ENCODE measurements at places on chromosomes 7 and 10.
A peak's percentile ranks its signal among the peaks of the same experiment; 100 is the strongest.

- no peak for DNase-seq
Observed at GRCh38 chr10:29804025-29804852, 169.5 kb upstream of the SVIL start.

DNA sequence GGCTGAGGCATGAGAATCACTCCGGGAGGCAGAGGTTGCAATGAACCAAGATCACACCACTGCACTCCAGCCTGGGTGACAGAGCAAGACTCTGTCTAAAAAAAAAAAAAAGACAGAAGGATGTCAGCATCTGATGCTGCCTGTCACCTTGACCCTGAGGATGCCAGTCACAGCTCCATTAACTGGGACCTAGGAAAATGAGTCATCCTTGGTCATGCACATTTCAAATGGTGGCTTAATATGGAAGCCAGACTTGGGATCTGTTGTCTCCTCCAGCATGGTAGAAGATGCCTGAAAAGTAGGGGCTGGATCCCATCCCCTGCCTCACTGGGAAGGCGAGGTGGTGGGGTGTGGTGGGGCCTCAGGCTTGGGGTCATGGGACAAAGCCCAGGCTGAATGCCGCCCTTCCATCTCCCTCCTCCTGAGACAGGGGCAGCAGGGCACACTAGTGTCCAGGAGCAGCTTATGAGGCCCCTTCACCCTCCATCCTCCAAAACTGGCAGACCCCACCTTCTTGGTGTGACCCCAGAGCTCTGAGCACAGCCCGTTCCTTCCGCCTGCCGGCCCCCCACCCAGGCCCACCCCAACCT is 1.3 kb downstream of the NOS3 start:
- no peak for DNase-seq

GRCh38 chr10:16732376-16732775 is 84.8 kb downstream of the RSU1 start:
- DNase-seq = no peak

- no peak for DNase-seq
Observed at GRCh38 chr10:75211007-75211691, 553 bp downstream of the VDAC2 start.

DNA sequence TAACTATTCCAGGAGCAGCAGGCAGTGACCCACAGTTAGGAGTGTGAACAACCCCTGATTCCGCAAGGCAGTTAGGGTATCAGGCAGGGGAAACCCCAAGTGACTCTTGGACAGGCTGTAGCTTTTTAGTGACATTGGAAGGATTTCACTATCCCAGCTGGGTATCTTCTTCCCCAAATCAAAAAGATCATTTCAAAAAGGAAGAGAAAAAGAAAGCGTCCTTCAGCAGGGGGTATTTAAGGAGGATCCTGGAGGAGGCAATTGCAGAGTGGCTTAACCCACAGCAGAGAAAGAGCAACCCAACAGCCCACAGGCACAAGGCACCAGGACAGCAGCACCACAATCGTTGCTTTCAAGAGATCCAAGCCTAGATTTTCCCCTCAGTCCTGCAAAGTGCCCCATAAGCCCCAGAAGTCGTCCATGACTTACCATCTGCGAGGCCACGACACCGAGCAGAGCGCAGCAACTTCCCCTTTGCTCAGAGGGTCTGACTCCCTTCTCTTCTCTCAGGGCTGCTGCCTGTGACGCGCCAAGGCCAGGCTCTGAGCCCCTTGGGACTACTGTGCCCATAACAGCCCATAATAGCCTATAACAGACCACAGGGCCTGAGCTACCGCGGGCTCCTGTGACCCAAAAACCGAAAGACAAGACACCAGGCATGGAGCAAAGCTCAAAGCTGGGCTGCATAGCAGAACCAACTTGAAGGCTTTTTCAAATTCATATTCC is 19.8 kb downstream of the PIK3AP1 start:
- no peak for DNase-seq

GRCh38 chr10:30455816-30456215 is 21.8 kb downstream of the MAP3K8 start:
- no peak for DNase-seq

DNA sequence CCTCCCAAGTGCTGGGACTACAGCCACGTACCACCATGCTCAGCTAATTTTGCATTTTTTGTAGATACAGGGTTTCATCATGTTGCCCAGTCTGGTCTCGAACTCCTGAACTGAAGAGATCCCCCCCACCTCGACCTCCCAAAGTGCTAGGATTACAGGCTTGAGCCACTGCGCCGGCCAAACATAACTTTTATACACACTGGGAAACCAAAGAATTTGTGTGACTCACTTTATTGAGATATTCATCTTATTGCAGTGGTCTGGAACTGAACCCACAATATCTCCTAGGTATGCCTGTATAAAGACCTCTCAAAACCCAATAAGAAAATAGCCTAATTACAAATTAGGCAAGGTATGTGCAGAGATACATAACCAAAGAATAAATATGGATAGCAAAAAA is 182.6 kb upstream of the FEZF1 start:
- DNase-seq = no peak

DNA sequence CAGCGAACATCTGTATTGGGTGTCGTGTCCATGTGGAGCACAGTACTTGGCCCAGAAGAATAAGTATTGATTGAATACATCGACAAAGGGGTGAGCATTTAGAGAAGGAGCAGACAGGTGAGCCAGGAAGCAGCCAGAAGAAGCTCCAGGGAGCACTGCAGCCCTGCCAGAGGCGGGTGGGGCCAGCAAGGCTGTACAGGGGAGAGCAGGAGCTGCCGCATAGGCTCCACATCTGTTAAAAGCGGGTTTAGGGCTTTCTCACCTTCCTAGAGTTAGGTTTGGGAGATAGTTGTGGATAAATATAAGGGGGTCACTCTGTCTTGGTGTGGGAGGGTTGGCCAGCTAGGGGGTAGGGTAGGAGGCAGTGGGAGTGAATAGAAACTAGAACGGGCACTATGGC is 1.3 kb upstream of the CPA1 start:
- DNase-seq = no peak

DNA sequence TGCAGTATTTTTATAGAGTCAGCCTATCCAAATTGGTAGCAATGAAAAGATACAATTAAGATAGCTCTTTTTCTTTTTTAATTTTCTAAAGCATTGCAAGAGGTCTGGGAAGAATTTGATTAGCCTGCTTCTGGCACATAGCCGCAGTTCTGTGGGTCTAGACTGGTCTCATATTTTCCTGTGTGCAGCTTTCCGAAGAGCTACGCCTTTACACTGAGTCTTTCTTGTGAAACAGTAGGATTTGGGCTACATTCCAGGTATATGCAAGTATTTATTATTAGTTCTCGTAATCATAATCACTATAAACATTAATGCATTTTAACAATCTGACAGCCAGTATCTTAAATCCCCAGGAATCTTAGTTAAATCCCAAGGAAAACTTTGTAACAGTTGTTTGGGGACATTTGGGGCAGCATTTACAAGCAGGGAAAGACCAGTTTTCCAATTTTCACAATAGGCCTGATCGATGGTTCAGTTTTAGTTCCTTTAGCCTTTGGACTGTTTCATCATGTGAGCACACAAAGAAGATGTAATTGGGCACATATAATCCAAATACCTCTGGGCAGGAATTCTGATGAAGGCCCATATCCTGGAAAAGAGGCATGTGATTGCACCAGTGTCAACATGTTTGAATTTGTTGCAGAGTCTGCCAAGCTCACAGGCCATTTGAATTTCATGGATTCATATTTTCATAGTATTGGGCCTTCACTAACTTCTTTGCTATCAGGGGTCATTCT is 287.3 kb downstream of the INHBA start:
- no peak for DNase-seq

- DNase-seq = no peak
Observed at GRCh38 chr7:66050990-66051448, 24.6 kb upstream of the ASL start.

DNA sequence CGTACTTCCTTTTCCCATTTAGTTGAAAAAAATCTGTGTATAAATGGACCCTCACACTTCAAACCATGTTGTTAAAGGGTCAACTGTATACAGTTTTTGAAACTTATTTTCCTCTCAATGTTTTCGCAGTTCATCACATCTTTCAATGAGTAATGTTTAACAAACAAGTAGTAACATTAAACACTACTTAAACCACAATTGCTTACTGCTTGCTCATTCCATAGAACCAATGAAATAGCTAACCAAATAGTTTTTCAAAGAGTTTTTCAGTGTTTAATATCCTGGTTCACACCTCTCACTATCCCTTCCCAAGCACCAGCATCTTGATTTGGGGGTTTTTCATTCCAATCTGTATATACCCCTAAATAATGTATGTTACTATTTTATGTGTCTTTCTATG is 9.1 kb downstream of the SEM1 start:
- DNase-seq = no peak

GRCh38 chr10:104579136-104579535 is 62.0 kb upstream of the SORCS3 start:
- no peak for DNase-seq

GRCh38 chr10:22805304-22805703 is 90.9 kb upstream of the PIP4K2A start:
- DNase-seq = peak; percentile 62

DNA sequence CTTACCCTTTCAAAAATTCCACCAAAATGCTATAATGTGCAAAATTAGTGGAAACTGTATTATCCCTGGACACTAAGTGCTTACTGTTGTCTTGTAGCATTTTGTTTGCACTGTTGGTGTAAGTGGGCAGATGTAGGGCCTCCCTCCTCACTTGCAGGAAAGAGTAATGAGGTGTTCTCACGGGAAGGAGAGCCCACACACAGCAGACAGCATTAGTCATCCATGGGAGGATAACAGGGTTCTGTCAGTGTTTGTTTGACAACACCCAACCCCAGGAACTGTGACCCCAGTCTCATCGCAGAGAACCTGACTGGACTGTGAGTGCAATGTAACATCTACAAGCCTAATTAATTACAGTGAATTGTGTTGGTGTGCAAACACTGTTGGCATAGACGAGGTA is 58.7 kb upstream of the VSTM2A start:
- DNase-seq = no peak

GRCh38 chr10:3857318-3857717 is 72.3 kb upstream of the KLF6 start:
- DNase-seq = no peak

- no peak for DNase-seq
Observed at GRCh38 chr10:689452-690371, at the start of gene DIP2C. TSS of gene DIP2C (minus strand) at chr10:689668. CDS start at chr10:689578, 90 bp downstream.

DNA sequence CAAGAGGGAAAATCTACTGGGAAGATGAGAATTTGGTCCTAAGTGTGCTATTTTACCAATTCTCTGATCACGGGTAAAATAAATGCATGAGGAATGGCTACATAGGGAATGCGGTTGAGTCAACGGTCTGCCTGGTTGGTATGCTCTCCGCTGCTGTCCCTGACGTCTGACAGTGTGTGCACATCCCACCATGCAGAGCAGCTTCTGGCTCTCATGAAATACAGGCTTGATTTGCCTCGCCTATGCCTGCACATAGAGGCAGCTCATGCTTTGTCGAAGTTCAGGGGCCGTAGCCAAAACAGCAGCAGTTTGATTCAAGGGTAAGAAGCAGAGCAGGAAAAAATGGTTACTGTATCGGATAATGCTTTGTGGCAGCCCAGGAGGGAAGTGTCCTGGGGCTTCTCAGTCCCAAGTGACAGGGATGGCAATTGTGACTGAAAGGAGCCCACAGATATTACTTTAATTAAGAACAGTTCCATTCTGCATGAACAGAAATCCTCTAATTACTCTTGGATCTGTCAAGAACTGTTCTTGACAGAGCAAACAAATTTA is 268.4 kb upstream of the SLC26A5 start:
- no peak for DNase-seq
